ENCODE measurements at places on chromosomes 6 and 20.

- DNase-seq, result no peak
These were observed 224.4 kb downstream of the UST start for GRCh38 chr6:148971031-148971927.

DNA sequence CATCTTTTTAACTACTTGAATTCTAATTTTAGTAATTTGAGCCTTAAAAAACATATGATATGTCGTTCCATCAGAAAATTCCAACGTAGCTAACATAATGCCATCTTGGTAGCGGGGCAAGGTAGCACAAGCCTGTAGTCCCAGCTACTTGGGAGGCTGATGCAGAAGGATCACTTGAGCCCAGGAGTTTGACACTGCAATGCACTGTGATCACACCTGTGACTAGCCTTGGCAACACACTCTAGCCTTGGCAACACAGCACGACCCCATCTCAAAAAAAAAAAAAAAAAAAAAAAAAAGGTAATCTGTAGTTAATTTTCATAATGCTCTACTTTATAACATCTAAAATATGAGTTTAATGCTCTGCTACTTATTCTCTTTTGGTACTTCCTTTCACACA, 6.7 kb downstream of the BCLAF1 start:
- no peak for DNase-seq

- DNase-seq, result no peak
These were observed 84.4 kb downstream of the ANKRD60 start for GRCh38 chr20:58144096-58144495.

- DNase-seq, result no peak
These were observed at the start of gene FOXS1 for GRCh38 chr20:31845300-31845863. TSS of gene FOXS1 (minus strand) at chr20:31845604. CDS start at chr20:31845542, 62 bp downstream.

- no peak for DNase-seq
These were observed 20.6 kb upstream of the NKX2-2 start for GRCh38 chr20:21534453-21534852.

GRCh38 chr20:34475979-34476736, 40.1 kb upstream of the DYNLRB1 start:
- peak; percentile 43 for DNase-seq

DNA sequence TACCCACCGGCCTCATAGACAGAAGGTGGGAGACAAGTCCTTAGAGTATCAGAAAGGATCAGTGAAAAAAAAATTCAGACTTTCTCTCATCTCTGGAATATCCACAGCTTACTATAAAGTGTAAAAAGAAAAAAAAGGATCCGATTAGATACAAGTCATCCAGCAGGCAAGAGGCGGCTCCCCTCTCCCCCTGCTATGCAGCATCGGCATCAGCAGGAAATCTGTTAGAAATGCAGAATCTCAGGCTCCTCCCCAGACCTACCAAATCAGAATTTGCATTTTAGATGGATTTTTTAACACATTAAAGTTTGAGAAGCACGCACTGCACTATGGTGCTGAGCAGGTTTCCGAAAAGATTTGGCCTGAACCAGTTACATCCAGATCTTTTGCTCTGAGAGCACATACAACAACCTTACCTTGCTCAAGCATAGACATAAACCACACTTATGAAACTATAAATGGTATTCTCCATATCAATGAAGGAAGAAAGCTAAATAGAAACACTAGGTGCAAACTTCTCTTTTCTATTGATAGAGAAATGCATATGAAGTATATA, 117.0 kb upstream of the POU3F2 start:
- no peak for DNase-seq

GRCh38 chr20:48749437-48749836, 78.4 kb downstream of the PREX1 start:
- DNase-seq, result no peak

GRCh38 chr6:91268941-91269340, 682.1 kb upstream of the MAP3K7 start:
- DNase-seq, result no peak

DNA sequence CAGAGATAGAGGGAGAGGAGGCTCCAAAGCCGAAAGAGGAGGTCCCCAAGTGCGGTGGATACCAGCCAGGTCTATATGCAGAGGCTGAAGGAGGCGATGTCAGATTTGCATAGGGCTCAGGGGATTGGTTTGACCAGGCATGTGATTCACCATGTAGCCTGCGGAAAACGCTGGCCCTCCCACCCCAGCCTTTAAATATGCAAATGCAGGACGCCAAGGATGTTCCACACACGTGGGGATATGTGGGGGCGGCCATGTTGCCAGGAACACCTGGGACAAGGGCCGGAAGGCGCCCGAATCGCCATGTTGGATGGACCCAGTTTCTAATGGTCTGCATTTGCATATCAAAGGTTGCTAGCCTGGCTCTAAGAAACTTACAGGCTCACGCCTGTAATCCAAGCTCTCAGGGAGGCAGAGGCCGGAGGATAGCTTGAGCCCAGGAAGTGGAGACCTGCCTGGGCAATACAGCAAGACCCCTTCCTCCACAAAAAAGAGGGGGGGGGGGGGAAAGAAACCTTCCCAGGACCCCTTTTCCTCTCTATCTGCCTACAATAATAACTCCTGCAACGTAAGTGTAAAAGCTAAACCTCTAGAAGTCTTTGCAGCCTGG, 110.5 kb downstream of the TULP4 start:
- DNase-seq, result no peak

DNA sequence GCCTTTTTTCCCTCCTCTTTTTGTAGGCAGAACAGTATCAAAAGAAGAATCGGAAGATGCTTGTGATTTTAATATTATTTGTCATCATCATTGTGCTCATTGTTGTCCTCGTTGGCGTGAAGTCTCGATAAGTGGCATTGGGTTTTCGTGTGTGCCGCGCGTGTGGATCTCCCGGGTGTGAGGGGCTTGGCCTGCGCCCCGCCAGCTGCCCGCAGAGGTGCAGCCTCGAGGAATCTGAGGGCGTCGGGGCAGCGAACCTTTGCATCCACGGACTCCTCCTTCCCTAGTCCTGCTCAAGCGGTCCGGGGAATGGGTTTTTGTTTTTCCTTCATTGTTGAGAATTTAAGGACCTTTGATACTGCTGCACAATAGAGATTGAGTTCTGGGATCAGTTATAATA, 16.4 kb upstream of the NPEPL1 start:
- no peak for DNase-seq

- DNase-seq, result no peak
These were observed 231.3 kb upstream of the MARCKS start for GRCh38 chr6:113625850-113626249.

DNA sequence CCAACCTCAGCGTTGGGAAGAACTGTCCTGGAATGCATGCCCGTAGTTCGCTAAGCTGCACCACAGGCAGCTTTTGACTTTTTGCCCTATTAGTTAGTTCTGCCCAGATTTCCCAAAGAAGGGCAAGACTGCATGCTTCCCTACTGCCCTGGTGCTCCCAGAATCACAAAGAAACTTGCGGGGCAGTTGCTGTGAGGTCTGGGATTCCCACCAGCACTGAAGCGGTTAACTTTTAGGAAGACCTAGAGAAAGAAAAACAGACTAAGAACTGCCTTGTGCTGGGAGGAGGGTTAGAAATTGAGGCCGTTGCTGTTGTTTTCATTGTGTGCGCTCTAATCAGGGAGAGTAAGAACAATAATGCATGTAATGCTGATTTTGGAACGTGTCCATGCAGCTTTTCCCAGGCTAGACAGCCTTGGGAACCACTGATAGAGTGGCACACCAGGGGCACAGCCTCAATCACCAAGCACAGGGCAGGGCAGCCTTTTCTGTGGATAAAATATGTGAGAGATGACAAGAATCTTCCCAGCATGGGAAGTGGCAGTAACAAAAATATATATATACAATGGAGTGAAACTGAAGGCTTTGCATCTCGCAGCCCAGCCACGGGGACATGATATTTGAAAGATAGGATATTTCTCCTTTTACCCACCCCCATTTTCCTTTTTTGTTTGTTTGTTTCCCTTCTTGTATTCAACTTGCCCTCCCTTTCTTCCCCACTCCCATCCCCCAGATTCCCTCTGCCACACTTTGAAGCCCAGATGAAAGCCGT, 137.7 kb upstream of the HEY2 start:
- no peak for DNase-seq

DNA sequence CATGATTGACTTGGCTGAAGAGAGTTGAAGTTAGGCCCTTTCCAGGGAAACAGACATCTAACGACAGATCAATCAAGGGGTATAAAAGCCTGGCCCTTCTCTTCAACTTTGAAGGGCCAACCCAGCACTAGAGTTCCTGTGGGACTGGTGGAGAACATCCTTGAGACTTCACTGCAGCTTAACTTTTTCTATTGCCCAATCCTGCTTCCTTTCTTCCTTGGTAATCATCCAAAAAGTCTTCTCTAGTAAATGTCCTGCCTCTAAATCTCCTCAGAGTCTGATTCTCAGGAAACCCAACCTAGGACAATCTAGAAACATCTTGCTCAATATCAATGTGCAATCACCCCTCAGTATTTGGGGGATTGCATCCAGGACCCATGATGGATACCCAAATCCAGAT, 1.9 kb downstream of the MKKS start:
- DNase-seq, result no peak

- no peak for DNase-seq
These were observed 584 bp downstream of the MTCH1 start for GRCh38 chr6:36985417-36985807.

DNA sequence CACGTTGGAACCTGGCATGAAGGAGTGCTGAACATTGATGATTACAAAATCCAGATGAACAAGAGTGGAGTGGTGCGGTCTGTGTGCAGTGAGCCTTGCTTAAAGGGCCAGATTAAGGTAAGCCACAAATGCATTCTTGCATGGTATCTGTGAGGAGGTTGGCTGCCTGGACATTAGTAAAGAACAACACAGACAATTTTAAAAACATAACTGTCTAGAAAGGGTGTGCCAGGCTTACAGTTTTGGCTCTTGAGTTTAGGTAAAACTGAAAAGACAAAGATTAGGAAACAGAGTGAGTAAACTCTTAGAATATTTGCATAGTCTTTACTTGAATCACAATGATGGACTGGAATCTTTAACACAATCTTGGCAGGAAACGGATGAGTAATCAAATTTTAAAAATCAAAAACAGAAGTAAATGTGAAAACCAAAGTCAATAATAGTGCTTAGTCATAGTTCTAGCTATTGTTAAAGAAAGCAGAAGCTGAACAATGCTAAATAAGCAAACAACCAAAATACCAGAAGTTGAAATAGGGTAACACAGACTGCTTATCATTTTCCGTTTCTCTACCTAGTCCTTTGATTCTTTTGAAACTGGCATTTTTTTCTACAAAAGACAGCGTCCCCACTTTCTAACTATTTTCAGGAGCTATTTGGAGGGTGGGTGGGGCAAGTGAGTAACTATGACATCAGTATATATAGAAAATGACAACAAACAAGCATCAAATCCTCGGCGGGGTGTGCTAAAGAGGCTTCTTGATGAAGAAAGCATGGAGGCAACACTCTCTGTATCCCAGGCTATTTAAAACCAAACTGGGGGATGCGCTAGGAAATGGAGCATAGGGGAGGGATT, 185.8 kb upstream of the RAB32 start:
- peak; percentile 94 for DNase-seq

GRCh38 chr6:25972902-25973301, 10.3 kb downstream of the TRIM38 start:
- DNase-seq, result no peak

GRCh38 chr6:117740605-117741004, 65.3 kb downstream of the NUS1 start:
- DNase-seq, result no peak

- no peak for DNase-seq
These were observed 195.5 kb downstream of the DLL1 start for GRCh38 chr6:170095273-170095981.

DNA sequence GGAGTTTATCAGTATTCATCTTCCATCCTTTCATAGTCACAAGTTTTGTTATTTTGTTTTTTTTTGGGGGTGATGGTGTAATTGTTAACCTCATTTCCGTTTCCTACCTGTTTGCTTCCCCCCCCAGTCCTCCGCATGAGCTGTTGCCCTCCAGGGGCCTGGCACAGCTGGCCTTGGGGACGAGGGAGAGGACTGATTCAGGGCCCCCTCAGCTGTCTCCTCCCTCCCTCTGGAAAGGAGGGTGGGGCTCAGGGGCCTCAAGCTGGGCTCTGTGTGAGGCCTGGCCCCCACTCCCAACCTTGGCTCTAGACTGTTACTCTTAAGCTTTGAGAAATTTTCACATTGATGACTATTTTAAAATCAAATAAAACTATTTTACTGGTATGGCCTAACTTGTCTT, 4.0 kb downstream of the LRRC73 start:
- no peak for DNase-seq

DNA sequence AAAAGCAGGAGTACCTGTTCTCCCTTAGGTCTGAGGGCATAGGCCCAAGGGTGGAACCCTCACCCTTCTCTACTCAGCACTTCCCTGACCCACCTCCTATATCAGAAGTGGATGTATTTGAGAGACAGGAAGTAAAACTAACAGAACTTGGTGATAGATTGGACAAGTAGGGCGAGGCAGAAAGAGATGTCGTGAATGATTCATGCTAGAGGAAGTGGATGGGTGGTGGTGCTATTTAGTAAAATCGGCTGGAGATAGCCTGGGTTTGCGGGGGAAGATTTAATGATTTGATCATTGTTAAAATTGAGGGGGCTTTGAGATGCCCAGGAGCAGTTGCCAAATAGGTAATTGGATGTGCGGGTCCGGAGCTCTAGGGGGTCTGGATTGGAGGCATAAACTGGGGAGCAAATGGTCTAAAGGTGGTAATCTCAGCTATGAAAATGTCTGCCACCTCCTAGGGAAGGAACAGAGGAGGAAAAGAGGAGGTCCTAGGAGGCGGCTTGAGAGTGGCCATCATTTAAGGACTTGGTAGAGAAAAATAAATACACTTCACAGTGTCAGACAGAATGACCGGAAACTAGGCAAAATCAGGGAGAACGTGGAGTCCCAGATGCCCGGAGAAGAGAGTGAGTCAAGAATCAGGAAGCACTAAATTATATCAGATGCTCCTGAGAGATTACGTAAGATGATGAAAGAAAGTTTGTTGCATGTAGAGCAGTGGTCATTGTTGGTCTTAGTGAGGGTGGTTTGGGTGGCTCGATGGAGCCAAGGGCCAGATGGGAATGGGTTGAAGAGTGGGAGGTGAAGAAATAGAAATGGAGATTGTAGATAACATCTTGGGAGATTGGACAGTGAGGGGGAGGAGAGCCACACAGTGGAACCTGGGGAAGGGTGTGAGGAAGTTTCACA, 142.0 kb downstream of the CEP57L1 start:
- DNase-seq, result peak; percentile 96

- DNase-seq, result no peak
These were observed 23.2 kb downstream of the PAK5 start for GRCh38 chr20:9815632-9816031.

DNA sequence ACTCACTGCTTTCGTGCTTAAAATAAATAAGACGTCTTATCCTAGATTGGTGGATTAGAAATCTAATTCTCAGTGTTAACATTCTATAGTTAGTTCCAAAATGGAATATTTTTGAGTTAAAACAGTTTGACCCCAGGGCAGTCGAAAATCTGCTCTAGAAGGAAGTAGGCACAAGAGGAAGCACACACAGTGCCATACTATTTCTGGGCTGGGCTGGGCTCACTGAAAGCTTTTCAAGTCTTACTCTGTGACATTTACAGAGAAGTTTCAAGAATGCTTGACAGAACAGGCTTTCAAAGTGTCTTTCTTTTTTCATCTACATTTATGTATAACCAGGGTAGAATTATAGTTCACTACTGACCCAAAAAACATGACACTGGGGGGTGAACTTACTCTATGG, 209.8 kb downstream of the SOD2 start:
- no peak for DNase-seq
